ENCODE measurements at places on chromosomes 1 and 21. TPM values are rescaled to one million over a fixed set of nuclear protein-coding genes. Genes with fewer than 3 reads are reported as not detected.

- DNase-seq, result no peak
These were observed 4.1 kb downstream of the EIF2D start for GRCh38 chr1:206608108-206608698.

- DNase-seq, result no peak
These were observed 8.2 kb downstream of the ACADM start for GRCh38 chr1:75732703-75733102.

- no peak for DNase-seq
These were observed 250.7 kb upstream of the KAZN start for GRCh38 chr1:14347776-14348175.

DNA sequence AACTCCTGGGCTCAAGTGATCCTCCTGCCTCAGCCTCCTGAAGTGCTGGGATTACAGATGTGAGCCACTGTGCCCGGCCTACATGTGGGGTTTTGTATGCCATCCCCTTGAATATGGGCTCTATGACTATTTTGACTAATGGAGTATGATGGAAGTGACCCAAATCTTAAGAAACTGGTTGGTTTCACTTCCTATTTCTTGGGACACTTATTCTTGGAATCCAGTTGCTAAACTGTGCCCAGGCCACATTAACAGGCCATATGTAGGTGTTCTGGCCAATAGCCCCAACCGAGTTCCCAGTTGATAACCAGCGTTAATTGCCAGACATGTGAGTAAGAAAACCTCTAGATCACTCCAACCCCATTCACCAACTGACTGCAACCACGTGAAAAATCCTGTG lies 36.3 kb upstream of the CLIC4 start:
- DNase-seq, result no peak

- no peak for DNase-seq
These were observed 17.6 kb downstream of the SLC2A1 start for GRCh38 chr1:42940851-42941639.

GRCh38 chr21:15667010-15667409 lies 62.8 kb upstream of the USP25 start:
- DNase-seq, result no peak

DNA sequence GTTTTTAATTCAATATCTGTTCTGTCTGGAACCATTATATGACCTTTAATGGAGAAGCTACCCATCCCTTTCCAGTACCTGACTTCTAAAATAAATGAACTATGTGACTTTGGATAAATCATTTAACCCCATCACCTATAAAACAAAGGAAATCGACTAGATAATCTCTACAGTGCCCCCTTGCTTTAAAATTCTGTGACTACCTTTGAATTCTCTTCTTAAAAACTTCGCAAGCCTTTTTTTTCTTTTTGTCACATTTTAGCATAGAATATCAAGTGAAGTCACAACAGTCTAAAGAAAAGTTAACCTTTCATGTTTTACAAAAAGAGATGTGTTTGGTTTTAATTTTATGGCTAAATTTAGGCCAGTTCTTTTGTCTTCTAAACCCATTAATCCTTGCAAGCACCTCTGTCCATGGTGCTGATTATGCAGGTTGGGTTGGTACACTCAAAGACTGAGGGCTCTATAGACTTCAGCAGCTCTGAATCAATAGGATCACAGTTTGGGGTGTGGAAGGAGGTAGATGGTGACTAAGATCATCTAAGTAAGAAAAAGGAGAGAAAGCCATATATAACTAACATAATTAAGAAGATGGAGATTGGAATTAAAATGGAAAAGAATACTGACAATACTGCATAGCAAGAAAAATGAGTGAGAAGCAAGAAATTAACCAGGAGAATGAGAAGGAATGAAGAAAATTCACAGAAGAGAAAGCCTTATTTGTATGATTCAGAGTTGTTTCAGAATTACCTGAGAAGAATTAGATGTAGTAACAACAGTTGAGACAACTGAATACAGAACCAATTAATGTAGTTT lies 59.2 kb downstream of the TBX15 start:
- no peak for DNase-seq

GRCh38 chr1:75643460-75643859 lies 32.5 kb upstream of the SLC44A5 start:
- DNase-seq, result no peak

- no peak for DNase-seq
These were observed 147.0 kb upstream of the ERG start for GRCh38 chr21:38645282-38645681.

- DNase-seq, result no peak
These were observed 80.9 kb downstream of the ATP1A1 start for GRCh38 chr1:116453906-116454305.

Gene FCRL5
- not detected for total RNA-seq

Gene CFAP45
- 0.73 TPM for total RNA-seq

Gene NEXN
- 47.6 TPM for total RNA-seq

Gene LMOD1
- total RNA-seq, result 80.5 TPM

Measured in chondrocyte (in vitro differentiated cells).